NCI-H2171 (cell line): ENCODE measurements at places on chromosomes 16 and 17.

- no peak for DNase-seq
These were observed 201.2 kb upstream of the HSBP1 start for GRCh38 chr16:83606486-83607030.

- no peak for DNase-seq
These were observed 79.4 kb downstream of the ABCC6 start for GRCh38 chr16:16143931-16144330.

- DNase-seq = no peak
These were observed 171.1 kb downstream of the SNX29 start for GRCh38 chr16:12147681-12148080.

DNA sequence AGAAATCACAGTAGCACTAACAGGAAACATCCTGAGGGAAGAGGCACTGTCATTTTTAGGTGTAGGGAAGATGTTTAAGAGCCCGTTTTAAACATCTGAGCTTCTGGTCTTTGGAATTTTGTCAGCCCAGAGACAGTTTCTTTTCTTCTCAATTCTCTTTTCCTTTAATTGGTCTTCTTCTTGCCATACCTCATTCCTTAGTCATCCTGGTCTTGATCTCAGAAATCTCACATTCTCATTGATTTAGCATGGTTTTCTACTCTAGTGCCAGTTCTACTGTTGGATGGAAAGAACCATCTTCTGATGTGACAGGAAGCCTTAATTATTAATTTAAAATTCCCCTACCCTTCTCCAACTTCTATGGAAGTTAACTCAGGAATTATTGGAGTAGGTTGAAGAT lies 25.4 kb downstream of the BMERB1 start:
- no peak for DNase-seq

DNA sequence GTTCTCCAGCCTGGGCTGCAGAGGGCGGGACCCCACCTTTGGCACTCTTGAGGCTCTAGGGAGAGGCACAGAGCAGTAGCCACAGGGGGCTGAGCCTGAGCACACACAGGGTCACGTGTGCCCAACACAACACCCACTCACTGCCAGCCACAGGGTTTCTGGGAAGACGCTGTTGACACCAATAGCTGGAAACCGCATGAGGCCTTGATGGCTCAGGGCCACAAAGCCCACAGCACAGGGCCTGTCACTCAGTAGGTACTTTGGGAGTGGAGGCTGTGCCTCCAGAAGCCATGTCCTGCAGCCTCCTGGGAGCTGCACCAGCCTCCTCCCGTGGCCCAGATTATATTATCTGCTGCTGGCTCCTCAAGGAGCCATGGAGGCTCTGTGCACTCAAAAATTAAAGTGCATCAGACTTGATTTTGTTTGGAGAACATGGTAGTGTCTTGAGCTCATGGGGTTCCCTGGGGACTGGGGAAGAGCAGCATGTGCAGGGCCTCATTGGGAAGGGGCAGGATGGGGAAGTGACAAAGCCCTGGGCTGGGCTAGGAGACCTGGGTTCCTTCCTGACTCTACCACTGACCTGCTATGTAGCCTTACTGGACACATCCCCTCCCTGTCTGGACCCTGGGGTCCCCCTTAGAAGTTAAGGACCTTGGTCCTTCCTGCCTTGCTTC lies 12.5 kb upstream of the SREBF1 start:
- no peak for DNase-seq
